Activated CD4-positive, alpha-beta T cell treated with anti-CD3 and anti-CD28 coated beads, Interleukin-2, Interleukin-6, amounts not matched to agents 100 ng/mL and 50 ng/mL, durations not matched to agents 16 hours and 8 hours (primary cell): ENCODE measurements at places on chromosomes 3 and 15.

- DNase-seq: no peak
Measured at GRCh38 chr3:59535791-59536221, 486.0 kb upstream of the CFAP20DC start.

GRCh38 chr15:39501366-39502081 lies 79.4 kb upstream of the THBS1 start:
- no peak for DNase-seq

DNA sequence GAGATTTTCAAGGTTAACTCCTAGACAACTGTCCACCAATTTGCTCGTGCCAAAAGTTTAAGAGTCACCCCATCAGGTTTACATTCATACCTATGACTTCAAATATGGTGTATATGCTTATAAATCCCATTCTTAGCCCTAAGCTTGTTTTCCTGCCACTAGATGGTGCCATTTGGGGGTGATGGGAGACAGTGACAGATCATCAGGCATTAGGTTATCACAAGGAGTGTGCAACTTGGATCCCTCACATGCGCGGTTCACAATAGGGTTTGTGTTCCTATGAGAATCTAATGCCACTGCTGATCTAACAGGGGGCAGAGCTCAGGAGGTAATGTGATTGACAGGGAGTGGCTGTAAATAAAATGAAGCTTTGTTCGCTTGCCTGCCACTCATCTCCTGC lies 182.7 kb downstream of the CNTN6 start:
- peak; percentile 18 for DNase-seq

DNA sequence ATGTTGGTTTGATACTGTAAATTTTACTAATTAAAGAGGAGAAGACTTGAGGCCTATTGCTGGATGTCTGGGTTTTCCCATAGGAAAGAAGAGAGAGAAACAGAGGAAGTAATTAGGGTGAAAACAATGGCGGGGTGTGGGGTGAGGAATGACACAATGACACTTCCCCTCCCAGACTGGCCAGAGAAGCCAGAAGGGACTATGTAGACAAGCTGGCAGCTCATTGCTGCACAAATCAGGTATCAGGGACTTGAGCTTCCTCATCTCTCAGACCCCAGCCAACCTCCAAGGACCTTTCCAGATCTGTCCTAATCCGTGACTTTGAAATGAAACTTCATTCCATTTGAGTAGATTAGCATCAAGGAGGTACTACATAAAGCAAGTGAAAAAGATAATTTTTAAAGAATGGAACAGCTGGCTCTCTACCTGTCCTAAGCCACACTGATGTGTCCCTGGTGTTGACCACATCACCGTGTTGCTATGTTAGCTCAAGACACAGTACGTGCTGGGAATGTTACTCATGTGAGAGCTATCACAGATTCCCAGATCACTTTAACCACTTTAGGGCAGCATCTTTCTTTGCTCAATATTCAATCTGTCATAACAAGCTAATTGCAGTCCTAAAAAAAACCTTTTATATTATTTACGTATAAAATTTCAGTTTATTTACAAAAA lies 22.2 kb downstream of the TMEM212 start:
- no peak for DNase-seq

- no peak for DNase-seq
Measured at GRCh38 chr3:9192248-9193025, 57.0 kb downstream of the SRGAP3 start.

DNA sequence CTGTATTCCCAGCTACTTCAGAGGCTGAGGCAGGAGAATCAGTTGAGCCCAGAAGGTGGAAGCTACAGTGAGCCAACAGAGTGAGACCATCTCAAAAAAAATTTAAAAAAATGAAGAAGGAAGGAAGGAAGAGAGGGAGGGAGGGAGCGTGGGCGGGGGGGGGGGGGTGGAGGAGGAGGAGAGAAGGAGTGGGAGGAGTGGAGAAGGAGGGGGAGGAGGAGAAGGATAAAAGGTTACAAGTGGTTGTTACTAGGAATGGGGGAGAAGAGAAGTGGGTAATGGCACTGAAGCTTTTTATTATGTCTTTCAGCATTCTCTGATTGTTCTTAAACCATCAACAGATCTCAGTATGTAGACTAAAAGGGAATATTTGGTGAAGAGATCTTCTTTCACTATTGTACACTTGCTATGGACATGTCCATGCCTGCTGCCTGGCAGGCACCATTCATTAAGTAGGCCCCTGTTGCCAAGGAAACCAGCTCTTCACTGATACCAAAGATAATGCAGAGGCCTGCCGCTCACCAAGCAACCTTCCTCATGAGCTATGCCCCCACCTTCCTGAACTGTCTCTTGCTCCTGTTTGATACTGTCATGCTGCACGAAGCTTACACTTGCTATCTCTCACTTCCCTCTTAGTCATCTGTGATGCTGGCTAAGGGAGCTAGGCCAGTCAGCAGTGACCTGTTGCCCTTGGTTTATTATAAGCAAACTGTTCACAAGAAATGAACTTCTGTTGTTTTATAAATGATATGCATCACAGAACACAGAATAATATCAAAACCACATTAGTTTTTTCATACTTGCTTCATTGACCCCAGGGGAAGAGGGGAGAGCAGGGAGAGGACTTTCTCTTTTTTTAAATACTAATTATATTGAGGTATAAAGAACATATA lies 23.1 kb downstream of the EPM2AIP1 start:
- peak; percentile 50 for DNase-seq

- DNase-seq: no peak
Measured at GRCh38 chr15:33014586-33014985, 179.9 kb downstream of the FMN1 start.

DNA sequence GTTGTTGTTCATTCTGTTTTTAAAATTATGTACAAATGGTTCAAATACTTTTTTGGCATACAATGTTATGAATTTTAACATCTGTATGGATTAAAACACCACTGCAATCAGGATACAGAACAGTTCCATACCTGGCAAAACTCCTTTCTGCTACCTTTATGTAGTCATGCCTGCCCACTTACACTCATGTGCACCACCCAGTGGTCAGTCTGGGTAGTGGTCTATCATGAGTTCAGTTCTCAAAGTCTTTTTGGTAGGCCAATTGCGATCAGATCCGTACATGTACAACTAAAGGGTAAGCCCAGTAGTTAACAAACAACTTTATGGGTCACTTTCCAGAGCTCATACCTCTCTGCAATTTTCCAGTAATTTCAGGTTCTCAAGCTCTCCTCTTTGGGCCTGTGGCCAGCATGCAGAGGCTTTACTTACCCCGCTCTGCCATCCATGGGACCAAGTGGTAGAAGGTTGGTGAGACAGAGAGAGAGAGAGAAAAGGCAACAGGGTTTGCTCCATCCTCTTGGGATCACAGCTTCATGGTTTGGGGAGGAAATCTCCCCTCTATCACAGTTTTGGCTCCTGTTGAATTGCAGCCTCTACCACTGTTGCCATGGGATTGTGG lies 63.9 kb upstream of the FAM98B start:
- peak; percentile 73 for DNase-seq

GRCh38 chr15:51736751-51737521 lies 519 bp downstream of the LYSMD2 start:
- peak; percentile 65 for DNase-seq
